Neural cell (in vitro differentiated cells): ENCODE measurements at places on chromosomes 2 and 18. TPM values are rescaled to one million over a fixed set of nuclear protein-coding genes. Genes with fewer than 3 reads are reported as not detected.

Gene VRK2
- polyA plus RNA-seq: 0.45 and 0.46 TPM in 2 replicates

Gene RBFA
- polyA plus RNA-seq: 78.1 and 86.8 TPM in 2 replicates

Gene PRSS56
- polyA plus RNA-seq: 0.16 TPM in 1 of 2 replicates, not detected in the other

Gene IKZF2
- polyA plus RNA-seq: 5.6 and 5.9 TPM in 2 replicates

Gene KCNK3
- 12.9 and 14.0 TPM in 2 replicates for polyA plus RNA-seq

Gene KLF7
- polyA plus RNA-seq: 28.1 and 31.5 TPM in 2 replicates

Gene EFEMP1
- 2.3 and 2.7 TPM in 2 replicates for polyA plus RNA-seq

Gene SAG
- 1.1 TPM in 1 of 2 replicates, not detected in the other for polyA plus RNA-seq

Gene AQP12A
- polyA plus RNA-seq: not detected in 2 replicates

Gene MYCN
- polyA plus RNA-seq: 25.1 and 27.2 TPM in 2 replicates

Gene IL1R1
- 0.40 TPM in 1 of 2 replicates, not detected in the other for polyA plus RNA-seq

Gene NTSR2
- not detected in 2 replicates for polyA plus RNA-seq

Gene ANTXR1
- polyA plus RNA-seq: 4.9 and 5.2 TPM in 2 replicates

Gene LBH
- polyA plus RNA-seq: 345 and 456 TPM in 2 replicates

Gene GALNT3
- 3.7 and 7.4 TPM in 2 replicates for polyA plus RNA-seq

Gene KLHL30
- not detected in 2 replicates for polyA plus RNA-seq

Gene SLC4A5
- polyA plus RNA-seq: 3.2 and 3.9 TPM in 2 replicates
